ENCODE measurements at places on chromosomes 4 and X. TPM values are rescaled to one million over a fixed set of nuclear protein-coding genes. Genes with fewer than 3 reads are reported as not detected.

The MAGEA9B gene
- not detected for total RNA-seq

The OPRPN gene
- total RNA-seq, result not detected

The SEPSECS gene
- 13.0 TPM for total RNA-seq

The MTMR8 gene
- total RNA-seq, result 4.5 TPM

The PF4V1 gene
- total RNA-seq, result 0.41 TPM

The KCNIP4 gene
- 16.7 TPM for total RNA-seq

The ZNF732 gene
- 0.82 TPM for total RNA-seq

The SASH3 gene
- 0.82 TPM for total RNA-seq

The ARHGAP36 gene
- total RNA-seq, result 0.41 TPM

The PRDM8 gene
- total RNA-seq, result 26.9 TPM

The RBM47 gene
- 0.82 TPM for total RNA-seq

The HPGDS gene
- 1.2 TPM for total RNA-seq

The MAGEA12 gene
- not detected for total RNA-seq

The TRIM60 gene
- not detected for total RNA-seq

The TRO gene
- total RNA-seq, result 78.3 TPM

The ALB gene
- total RNA-seq, result 0.41 TPM

The RPA4 gene
- total RNA-seq, result 0.82 TPM

The PRKG2 gene
- total RNA-seq, result 13.0 TPM

The MRFAP1L1 gene
- 100 TPM for total RNA-seq

The HAND2 gene
- not detected for total RNA-seq

The MAGEA2 gene
- not detected for total RNA-seq

The ZNF674 gene
- total RNA-seq, result 14.3 TPM

The SOD3 gene
- not detected for total RNA-seq

The TEX13D gene
- not detected for total RNA-seq

The CCKAR gene
- total RNA-seq, result not detected

The PDZD4 gene
- total RNA-seq, result 165 TPM
